AML-193 (cell line): ENCODE measurements at places on chromosomes 6 and 20.

DNA sequence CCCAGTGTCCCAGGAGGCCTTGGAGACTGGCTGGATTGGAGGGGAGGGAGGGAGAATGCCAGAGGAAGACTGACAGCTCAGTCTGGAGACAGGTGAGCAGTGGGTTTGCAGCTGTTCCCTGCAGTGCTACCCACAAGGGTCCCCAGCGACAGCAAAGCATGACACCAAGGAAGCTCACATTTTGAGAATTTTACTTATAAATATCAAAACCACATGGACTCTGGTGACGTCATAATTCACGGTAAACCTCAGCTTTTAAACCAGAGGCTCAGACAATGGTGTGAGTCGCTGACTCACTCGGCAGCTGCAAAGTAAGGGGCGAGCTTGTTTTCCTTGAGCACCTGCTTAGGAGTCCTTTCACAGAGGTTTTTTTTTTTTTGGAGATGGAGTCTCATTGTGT, 65.2 kb downstream of the THBS2 start:
- DNase-seq, result no peak

GRCh38 chr6:4270001-4270400, 134.6 kb upstream of the ECI2 start:
- no peak for DNase-seq

DNA sequence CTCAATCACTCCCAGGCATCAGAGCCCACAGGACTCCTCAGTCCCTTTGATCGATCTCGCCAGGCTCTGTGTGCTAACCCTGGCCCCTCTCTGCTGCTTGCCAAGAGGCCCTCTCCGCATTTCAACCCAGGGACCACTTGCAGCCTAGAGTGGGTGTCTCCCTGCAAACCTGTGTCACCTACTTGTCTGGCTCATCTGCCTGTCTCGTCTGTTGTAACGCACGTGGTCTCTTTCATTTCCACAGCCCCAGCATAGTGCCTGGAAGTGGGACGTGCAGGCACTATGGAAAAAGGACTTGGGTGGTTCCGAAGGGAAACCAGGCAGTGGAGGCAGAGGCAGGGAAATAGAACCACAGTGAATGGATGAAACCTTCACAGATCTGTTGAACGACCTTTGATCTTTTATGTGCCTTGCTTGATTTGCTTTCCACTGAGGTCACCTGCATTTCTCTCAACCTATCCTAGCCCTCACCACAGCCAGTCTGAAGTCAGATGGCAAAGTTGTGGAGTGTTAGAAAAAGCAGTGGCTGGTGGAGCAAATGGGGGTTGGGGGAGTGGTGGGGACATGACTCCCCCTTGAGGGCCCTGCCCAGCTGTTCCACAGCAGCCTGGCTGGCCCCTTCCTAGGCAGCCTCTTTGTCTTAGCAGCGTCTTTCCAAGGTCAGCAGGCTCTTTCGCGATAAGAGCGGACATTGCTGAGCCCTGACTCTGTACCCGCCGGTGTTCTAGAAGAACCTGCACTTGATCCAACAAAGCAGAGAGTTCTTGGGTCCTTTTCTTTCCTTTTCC, 55.8 kb upstream of the TAGAP start:
- DNase-seq, result no peak

- DNase-seq, result no peak
These were observed 9.1 kb downstream of the ZNFX1 start for GRCh38 chr20:49268600-49269365.

DNA sequence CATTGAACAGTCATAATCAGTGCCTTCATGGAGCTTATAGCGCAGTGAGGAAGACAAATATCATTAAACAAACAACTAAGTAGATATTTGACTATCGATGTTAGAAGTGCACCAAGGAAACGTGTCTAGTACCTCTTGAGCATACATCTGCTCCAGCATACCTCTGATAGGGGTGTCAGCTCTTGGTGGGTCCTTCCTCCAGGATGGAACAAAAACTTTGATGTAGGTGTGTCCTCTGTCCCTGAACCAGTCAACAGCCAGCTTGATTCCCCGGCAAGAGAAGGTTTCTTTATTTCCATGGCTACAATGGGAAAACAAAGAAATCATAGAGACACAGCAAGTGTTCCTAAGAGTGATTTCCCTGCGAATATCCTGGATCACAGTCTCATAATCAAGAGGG, 23.1 kb downstream of the ZC3H12D start:
- DNase-seq, result no peak

GRCh38 chr6:15823838-15824414, 161.1 kb upstream of the DTNBP1 start:
- no peak for DNase-seq

DNA sequence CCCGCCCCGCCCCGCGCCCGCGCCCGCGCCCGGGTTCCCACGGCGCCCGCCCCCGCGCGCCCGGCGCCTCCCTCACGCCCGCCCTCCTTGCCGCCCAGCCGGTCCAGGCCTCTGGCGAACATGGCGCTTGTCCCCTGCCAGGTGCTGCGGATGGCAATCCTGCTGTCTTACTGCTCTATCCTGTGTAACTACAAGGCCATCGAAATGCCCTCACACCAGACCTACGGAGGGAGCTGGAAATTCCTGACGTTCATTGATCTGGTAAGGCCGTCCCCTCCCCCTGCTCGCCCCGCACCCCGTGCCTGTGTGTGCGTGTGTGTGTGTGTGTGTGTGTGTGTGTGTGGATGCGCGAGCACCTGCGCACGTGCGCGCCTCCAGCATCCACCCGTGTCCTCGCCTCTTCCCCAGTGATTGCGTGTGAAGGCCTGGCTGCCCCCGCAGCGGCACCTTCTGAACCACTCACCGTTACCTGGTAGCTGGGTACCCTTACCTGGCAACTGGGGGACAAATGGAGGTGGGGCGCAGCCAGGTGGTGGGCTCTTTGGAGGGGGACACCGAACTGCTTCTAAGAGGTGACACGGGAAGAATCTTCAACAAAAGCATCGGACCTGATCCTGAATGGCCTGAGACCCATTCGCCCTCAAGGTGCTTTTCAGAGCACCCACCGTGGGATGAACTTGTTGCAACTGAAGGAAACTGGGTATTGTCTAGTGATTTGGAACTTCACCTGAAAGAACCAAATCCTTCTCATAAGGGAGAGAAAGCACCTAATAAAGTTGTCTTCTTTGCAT, at the start of gene AIG1:
Gene AIG1, plus strand, starts transcription at position 84 of the 791 bp plus-strand sequence. Its CDS starts 37 bp downstream, at position 121.
- DNase-seq, result no peak

DNA sequence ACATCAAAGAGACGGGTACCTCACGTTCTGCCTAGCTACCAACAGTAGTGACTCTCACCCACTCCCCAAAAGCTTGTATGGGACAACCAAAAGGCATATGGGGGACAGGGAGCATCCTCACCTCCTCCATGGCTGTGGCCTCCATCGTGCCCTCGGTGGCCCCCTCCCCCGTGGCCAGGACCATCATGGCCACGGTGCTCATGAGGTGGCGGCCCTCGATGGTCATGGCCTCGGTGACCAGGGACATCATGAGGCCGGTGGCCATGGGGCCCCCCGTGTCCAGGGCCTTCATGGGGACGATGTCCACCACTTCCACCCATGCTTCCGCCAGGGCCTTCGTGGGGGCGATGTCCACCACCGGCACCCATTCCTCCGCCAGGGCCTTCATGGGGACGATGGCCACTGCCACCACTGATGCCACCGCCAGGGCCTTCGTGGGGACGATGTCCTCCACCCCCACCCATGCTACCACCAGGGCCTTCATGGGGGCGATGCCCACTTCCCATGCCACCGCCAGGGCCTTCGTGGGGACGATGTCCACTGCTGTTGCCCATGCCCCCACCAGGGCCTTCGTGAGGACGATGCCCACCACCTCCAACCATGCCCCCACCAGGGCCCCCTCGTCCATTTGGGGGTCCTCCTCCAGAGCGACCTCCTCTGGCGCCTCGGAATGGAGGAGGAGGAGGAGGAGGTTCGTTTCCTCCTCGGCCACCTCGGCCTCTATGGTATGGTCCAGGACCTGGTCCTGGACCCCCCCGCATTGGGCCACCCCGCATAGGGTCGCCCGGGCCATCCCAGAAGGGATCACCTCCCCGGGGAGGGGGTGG, 15.0 kb downstream of the PPP1R10 start:
- DNase-seq, result no peak

- no peak for DNase-seq
These were observed 104.3 kb downstream of the ADGRG6 start for GRCh38 chr6:142406131-142406530.

DNA sequence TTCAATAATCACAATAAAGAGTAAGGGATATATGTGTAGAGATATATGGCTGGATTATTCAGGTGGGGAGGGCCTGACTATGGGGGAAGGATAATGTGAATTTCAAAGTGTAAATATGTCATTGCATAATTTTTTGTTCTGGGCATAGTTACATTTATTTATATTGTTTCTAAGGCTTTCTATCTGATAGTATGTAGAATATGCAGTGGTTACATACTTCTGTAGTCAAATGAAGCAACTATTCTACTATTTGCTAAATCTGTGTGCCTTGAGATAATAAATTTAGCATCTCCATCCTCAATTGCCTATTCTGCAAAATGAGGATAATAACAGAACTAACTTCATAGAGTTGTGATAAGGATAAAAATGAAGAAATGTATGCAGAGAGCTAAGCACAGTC, 359.2 kb downstream of the CDKAL1 start:
- no peak for DNase-seq

DNA sequence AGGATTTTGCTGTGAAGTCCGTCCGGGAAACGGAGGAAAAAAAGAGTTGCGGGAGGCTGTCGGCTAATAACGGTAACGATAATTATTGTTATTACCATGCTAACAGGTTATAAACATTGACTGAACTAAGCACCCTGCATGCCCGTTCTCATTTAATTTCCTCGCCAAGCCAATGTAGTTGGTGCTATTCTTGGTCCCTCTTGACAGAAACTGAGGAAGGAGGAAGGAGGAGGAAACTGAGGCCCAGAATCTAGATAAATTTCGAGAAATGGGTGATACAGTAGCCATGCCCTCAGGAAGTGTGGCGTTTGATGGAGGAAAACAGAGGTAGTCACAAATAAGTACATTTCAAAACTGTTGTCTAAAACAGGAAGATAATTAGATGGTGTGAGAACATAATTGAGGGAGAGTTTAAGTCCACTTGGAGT, 474 bp downstream of the TPX2 start:
- DNase-seq, result peak; percentile 20
